ENCODE measurements at places on chromosomes 11 and 22.

- no peak for DNase-seq
Observed at GRCh38 chr11:59528711-59529110, 17.4 kb downstream of the OR4D9 start.

GRCh38 chr22:44802071-44802700 is 49.8 kb downstream of the ARHGAP8 start:
- no peak for DNase-seq

- no peak for DNase-seq
Observed at GRCh38 chr11:63621071-63621470, 6.8 kb upstream of the PLAAT3 start.

- no peak for DNase-seq
Observed at GRCh38 chr22:48697223-48697622, 1130.5 kb downstream of the BRD1 start.

DNA sequence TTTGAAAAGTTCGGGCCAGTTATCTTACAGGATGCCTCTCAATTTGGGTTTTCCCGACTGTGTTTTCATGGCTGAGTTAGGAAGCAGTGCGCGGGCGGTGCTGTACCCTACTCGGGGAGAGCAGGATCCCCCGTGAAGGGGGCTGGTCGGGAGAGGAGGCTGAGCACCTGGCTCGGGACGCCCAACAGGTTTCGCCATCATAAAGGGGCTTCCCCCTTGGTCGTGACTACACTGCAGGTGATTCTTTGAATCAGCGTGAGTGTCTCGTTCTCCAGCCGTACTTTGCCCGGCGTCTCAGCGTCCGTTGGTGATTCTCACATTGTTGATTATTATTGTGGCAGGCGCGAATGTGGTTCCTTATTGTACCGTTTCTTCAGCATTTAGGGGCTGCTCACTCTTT is 46.6 kb downstream of the ST14 start:
- DNase-seq: peak; percentile 62

- DNase-seq: no peak
Observed at GRCh38 chr11:20061776-20062175, 98.5 kb downstream of the DBX1 start.

- DNase-seq: no peak
Observed at GRCh38 chr22:43393132-43393843, 18.5 kb upstream of the MPPED1 start.

Measured in transverse colon (tissue), 4 donors.